Hepatocyte (in vitro differentiated cells): ENCODE measurements at places on chromosomes 5 and 9.
A peak's percentile ranks its signal among the peaks of the same experiment; 100 is the strongest.

DNA sequence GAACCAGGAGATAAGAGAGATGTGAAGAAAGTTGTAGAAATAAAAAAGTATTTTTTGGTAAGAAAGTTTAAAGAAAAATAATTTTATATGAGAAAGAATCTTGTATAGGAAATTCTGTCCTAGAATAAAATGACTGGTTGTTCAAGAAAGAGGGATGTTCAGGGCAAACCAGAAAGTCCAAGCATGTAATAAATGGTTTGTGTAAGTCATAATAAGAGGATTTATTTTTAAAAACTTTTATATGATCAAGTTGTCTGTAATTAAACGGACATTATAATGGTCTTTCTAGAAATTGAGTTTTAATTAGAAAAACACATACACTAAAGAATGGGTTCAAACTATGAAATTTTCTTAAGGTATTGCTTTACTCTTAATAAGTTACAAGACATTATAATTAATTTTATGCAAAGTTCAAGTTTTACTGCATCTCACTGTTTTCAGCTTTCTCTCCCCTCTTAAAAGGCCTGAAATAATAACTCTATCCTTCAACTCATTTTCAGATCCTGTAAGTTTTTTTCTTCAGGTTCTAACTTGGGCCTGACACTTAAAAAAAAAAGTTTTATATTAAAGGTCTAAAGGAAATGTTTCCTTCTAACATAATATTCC lies 56.1 kb upstream of the ZNF300 start:
- DNase-seq, result no peak

DNA sequence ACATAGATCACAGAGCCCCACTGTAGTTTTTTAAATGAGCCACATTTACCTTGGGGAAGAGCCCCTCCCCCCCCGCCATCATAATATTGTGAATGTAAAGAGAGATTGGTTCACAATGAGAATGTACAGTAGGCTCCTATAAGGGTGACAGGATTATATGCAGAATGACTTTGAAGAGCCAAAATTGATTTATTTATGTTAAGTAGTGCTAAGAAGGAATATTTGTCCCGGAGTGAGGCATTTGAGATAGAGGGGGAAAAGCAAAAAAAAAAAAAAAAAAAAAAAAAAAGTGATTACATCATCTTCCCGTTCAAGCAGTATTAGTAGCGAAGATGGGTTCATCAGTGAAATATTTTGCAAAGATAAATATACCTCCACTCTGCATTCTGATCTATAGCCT lies 73.9 kb downstream of the PIK3R1 start:
- DNase-seq, result no peak

- DNase-seq, result no peak
These were observed 40.9 kb downstream of the RFK start for GRCh38 chr9:76353280-76353679.

GRCh38 chr5:127446626-127447025 lies 70.8 kb upstream of the PRRC1 start:
- no peak for DNase-seq

GRCh38 chr5:32279223-32279622 lies 33.5 kb downstream of the MTMR12 start:
- DNase-seq, result no peak

DNA sequence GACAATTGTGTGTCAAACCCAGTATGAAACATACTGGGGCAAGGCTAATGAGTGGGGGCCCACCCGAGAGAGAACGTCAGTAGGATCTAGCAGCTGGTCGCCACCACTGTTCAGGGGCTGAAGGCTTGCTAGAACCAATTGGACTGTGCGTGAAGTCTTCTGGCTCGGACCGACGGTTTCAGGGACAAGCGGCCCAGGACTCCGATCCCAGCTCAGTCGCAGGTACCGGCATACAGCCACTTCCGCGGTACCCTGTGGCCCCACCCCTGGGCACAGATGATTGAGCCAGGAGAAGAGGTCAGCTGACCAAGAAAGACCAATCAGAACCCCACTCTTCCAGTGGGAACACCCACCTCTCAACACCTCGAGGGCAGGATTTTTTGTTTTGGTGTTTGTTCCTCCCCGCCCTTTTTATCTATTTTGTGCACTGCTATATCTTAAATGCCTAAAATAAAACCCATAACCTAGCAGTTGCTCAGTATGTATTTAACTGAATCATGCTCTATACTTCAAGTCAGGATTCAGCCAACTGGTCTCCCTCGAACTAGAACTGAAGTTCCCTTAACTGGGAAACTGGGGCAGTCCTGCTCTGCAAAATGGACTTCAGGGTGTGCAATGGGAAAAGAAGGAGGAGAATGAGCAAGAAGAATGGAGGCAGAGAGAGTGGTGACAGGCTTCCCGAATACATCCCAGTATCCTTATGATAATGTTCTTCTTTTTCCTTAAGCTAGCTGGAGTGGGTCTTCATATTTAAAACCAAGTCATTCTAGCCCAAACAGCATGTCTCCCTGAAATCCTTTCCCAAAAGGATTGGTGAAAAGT lies 21.1 kb upstream of the CPEB4 start:
- DNase-seq, result no peak

- no peak for DNase-seq
These were observed 40.1 kb downstream of the SMARCA2 start for GRCh38 chr9:2055203-2055658.

DNA sequence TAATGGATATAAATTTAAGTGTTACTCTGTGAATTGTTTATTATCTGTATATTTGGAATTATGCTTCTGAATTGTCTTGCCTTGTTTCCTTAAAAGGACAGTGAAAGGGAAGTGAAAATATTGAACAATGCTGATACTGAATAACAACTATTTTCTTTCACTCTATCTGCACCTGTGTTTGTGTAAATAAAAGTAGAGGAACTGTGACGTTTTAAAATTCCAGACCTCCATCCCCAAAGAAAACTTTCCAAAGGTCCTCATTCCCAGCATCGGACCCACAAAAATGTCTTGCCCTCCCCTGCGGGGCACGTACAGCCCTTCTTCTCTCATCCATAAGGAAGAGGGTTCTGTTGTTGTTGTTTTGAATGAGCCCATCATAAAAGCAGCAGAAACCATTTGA lies 100.0 kb downstream of the NLN start:
- DNase-seq, result no peak

- no peak for DNase-seq
These were observed 27.8 kb downstream of the PTCH1 start for GRCh38 chr9:95488954-95489353.

GRCh38 chr5:10482791-10483530 lies 41.3 kb downstream of the ROPN1L start:
- DNase-seq, result no peak

DNA sequence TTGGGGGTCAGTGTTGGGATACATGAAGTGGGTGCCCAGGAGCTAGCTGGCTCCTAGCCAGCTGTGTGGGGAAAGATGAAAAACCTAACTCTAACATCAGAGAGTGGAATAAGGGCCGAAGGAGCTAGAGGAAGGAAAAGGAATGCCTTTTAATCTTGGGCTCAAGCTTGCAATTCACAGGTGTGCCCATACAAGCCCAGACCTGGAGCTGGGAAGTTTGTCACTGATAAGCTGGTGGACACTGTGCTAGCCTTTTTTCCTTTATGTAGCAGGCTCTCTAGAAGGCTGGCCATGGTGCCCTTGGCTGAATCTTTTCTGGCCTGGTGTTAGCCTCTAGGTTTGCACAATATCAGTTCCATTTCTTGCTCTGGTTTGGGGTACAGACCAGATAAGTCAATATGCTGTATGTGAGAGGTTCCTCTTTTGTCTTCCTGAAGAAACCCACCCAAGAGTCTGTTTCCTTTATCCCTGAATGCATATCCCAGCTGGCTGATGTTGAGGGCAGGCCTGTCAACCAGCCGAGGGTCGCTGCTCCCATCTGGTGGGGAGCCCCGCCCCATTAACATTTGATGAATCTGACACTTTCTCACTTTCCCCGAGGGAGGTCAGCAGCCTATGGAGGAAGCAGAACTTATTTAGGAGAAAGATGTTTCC lies 92.4 kb upstream of the CXCL14 start:
- DNase-seq, result no peak

DNA sequence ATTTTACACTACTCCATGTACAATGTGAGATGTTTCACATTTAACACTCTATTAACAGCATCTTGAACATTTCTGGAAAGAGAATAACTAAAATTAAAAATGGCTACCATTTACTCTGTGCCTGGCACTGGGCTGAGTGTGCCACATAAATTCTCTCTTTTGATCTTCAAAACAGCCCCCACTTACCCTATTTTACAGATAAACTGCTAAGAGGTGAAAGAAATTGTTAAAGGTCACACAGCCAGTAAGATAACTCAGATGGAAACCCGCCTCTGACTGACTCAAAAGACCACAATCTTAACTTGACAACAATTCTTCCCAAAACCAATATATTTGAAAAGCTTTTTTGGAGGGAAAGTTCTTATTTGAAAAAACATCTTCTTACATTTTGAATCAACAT lies 97.3 kb downstream of the MAPKAP1 start:
- DNase-seq, result no peak

DNA sequence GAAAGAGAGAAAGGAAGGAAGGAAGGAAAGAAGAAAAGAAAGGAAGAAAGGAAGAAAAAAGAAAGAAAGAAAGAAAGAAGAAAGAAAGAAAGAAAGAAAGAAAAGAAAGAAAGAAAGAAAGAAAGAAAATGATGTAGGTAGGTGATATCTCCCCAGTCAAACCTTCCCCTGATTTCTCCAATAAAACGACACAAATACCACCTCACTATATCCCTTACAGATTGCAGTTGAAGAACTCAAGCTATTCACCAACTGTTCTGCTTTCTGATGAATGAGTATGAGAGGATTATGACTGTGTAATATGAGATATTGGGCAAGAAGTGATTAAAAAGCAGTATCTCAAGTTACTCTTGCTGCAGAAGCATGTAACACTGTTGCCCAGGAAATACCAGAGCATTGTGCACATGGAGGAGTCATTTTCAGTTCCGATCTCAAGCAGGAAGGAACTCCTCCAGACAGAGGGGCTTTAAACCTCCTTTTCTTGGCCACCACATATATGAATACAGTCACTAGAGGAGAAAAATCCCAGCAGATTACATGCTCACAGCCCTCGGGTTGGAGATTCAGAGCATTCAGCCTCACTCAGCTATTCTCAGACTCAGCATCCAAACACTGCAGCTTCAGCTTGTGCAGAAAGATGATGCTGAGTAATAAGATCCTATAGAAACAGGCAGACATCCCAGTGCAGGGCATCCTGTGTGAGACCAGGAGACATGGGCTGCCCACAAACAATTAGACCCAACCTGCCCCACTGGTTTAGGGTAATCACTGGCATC lies 61.4 kb downstream of the UGCG start:
- peak; percentile 40 for DNase-seq

- no peak for DNase-seq
These were observed 69.0 kb downstream of the MFAP3 start for GRCh38 chr5:154107756-154108155.

DNA sequence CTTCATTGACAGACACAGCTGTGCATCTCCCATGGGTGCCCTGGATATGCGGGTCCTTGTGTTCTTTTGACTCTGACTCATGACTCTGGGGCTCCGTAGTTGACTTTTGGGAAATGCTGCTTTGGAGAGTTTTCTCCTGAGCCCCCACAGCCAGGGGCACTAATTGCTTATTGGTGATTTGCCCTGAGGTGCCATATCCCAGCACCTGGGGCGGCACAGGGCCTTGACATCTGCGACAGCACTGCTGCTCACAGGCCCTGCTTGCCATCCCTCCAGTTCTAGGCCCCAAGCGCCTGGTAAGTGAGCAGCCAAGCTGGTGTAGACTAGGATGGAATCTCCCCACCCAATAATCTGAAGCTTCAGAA lies 75.1 kb downstream of the AMBP start:
- no peak for DNase-seq

DNA sequence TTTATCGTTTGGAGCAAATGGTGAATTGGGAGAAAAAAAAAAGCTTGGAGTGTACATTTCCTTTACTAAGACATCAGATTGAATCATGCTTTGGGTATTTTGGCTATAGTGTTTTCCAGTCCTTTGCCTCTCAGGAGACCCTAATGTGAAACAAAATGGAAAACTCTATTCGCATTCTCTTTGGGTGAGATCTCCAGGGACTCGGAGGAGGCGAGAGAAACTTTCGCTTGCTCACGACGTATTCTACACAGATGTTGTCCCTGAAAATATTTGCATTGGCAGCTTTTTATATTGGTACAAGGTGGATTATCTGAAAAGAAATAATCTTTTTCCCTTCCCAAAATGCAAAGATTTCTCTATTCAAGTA lies 1240.1 kb upstream of the WWC1 start:
- DNase-seq, result no peak

- no peak for DNase-seq
These were observed 133.0 kb upstream of the IQGAP2 start for GRCh38 chr5:76269932-76270610.

DNA sequence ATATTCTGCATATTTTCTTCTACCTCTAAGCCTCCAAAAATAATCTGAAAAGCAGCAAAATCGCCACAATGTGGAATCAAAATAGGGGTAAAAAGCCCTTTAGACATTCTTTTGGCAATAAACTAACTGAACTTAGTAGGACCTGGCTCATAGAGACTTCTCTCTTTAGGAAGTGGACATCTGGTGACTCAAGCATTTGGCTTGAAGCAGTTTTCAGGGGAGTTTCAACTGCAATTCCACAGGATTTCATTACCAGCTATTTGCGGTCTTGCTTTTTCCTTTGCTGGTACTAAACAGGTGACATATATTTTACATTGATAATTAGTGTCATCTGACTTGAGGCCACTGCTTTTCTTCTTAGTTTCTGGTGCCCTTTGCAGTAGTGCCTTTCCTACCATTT lies 173.2 kb upstream of the FBN2 start:
- DNase-seq, result no peak

DNA sequence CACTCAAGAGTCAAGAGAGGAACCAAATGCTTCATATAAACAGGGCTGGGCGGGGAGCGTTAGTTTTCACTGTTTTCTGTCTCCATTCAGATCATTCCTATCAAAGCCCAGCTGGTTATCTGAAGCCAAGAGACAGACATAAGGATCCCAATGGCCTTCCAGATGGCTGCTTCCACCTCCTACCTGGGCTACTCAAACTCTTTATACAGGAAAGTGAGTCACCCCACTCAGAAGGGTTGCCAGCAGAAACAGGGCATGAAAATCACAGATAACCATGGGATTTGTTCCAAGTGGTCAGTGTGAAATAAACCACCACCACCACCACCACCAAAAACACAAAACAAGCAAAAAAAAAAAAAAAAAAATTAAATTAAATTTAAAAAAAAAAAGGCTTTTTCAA lies 5.5 kb downstream of the PRSS3 start:
- DNase-seq, result no peak

- no peak for DNase-seq
These were observed 5.7 kb downstream of the FGD3 start for GRCh38 chr9:92952906-92953610.

GRCh38 chr5:172595596-172596455 lies 45.2 kb upstream of the NEURL1B start:
- DNase-seq, result no peak

GRCh38 chr5:83281658-83282057 lies 189.9 kb upstream of the VCAN start:
- no peak for DNase-seq

DNA sequence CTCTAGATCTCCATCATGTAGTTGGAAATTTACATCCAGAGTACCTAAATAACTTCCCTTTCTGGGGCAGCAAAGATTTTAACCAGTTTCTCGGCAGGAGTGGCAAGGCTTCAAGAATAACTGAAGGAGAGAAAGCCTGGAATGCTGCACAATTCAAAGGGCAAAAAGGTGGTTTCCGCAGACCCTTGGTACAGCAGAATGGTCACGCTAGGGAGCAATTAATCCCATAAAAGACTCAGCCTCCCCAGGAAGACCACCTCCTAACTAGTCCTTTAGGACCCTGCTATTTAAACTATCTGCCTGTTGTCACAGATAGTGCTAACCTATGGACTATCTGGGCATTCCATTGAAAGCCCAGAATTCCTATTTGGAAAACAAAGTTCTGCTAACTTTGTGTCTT lies 3.6 kb downstream of the HTR1A start:
- DNase-seq, result no peak
